CD8-positive, alpha-beta T cell (primary cell): ENCODE measurements at places on chromosomes 12 and 14.

DNA sequence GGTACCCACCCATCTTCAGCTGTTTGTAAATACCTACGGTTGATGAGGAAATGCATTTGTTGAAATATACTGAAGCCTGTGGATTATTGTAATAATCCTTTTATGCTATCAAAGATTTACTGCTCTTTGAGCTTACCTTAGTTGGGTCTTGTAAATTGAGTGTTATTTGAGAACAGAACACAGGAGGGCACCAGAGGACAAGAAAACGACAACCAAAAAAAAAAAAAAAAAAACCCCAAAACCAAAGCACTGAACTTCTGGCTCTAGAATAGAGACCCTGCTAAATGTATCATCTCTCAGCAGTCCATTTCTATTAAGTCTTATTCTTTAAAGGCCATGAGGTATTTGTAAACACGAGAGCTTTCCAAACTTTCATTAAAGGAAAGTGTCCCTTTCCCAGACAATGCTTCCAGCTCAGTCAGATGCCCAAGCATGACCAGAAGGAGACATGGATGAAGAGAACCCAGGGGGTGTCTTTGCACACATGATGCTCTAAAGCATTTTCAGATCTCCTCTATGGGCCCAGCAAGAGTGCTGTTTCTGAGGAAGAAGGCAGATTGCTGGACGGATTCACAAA, 763.9 kb downstream of the NRXN3 start:
- no peak for DNase-seq

DNA sequence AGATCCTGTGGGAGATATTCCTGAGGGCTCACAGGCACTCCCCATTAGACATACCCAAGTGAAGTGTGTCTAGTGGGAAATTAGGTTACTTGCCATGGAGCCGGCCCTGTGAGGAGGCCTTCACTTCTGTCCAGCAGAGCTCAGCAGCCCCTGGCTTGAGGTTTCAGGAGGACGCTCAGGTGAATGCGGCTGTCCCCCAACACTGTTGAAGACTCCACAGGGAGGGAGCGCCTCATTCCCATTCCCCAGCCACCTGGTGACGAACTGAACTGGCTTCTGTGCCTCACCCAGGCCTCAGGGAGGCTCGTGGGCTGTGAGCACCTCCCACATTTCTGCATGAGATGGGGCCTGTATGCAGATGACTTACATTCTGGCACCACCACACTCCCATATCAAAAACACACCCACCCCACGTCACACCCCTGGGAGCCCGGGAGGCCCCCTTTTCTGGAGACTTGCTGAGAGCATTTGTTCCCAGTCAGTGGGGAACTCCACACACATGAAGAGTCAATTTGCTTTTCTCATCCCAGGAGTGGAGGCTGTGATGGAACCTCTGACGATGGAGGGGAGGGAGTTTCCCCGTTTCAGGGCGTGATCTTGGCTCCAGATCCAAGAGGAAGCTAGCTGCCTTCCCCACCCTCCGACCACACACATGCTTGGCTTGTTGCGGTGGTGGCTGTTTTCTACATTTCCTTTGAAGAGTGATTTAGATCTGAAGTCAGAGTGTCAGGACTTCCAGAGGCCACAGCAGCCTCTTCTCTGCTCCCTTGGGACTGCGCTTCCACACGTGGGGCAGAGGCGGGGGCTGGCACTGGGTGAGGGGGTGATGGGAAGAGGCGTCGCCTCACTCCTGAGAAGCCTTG, 120.7 kb downstream of the ADGRD1 start:
- DNase-seq, result no peak

GRCh38 chr14:39203659-39204606, 28.9 kb downstream of the PNN start:
- no peak for DNase-seq

DNA sequence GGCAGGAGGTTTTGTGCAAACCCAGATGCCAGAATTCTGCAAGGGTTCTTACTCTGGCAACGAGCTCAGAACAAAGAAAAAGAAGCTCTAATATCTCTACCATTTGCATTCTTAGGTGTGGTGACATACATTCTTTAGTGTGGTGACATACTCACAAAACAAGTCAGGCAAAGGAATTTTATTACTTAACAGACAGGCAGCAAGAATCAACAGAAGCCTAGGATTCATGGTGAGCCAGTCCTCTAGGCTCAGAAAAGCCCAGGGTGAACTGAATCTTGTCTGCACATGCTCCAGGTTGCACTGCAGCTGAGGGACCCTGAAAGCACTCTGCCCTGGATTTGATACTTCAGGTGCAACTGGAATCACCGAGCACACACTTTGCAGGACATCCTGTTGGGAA, 122.4 kb upstream of the PTPRQ start:
- no peak for DNase-seq

GRCh38 chr12:80627782-80628181, 79.7 kb upstream of the MYF6 start:
- DNase-seq, result no peak

- no peak for DNase-seq
These were observed 4.1 kb upstream of the RERG start for GRCh38 chr12:15225136-15225862.

DNA sequence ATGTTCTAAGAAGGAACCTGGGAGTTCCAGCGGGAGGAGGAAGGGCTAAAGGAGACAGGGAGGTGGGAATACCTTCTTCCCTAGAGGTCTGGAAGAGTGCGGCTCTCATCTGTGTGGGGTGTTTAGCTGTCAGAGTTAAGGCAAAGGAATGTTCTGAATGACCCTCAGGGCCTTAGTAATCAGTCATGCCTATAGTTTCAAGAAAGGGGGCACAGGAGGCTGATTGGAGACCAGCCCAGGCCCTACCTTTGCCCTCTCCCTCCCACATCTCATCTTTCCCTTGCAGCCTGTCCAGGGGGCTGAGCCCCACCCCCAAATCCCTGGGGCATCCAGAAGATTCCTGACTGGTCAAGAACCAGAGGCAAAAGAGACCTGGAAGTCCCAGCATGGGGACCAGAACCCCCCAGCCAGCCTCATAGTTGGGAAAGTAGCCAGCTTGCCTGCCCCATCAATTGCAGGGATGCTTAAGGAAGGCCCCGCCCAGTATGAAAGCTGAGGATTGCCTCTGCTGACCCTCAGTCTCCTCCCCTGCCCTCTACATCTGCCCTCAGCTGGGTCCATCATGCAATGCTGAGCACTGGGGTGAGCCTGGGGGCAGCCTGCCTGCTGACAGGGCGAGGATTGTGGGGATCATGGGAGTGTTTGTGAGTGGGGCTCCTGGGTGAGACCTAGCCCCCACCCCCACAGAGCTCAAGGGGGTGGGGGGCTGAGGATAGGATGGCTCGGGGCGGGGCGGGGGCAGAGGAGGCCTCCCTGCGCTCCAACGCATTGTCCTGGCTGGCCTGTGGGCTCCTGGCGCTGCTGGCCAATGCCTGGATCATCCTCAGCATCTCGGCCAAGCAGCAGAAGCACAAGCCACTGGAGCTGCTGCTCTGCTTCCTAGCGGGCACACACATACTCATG, 1.8 kb downstream of the GPR162 start:
- DNase-seq, result no peak

GRCh38 chr14:65696801-65697200, 284.3 kb downstream of the FUT8 start:
- DNase-seq, result no peak

DNA sequence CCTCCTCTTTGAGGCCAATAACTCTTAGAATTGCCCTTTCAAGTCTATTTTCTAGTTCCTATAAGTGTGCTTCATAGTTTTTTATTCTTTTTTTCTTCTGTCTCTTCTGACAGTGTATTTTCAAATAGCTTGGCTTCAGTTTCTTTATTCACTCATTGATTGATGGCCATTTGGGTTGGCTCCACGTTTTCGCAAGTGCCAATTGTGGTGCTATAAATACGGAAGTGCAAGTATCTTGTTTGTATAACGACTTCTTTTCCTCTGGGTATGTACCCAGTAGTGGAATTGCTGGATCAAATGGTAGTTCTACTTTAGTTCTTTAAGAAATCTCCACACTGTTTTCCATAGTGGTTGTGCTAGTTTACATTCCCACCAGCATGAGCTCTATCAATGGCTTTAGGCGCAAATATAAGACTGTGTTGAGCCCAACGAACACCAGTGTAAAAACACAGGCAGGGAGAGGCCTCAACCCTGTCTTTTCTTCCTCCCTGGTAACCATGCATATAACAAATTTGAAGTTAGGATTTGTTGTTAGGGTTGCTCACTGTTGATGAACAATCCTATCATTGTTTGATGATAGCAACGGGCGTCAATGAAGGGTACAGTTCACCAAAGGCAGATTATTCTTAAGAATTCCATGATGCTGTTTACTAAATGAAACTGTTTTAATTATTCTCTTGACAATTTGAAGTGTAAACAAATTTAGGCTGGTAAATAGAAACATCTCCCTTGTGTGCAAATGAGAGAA, 13.3 kb upstream of the LMNTD1 start:
- no peak for DNase-seq

GRCh38 chr12:2537868-2538541, 256.8 kb upstream of the FKBP4 start:
- no peak for DNase-seq

- DNase-seq, result no peak
These were observed 27.5 kb upstream of the RMST start for GRCh38 chr12:97435153-97435552.

DNA sequence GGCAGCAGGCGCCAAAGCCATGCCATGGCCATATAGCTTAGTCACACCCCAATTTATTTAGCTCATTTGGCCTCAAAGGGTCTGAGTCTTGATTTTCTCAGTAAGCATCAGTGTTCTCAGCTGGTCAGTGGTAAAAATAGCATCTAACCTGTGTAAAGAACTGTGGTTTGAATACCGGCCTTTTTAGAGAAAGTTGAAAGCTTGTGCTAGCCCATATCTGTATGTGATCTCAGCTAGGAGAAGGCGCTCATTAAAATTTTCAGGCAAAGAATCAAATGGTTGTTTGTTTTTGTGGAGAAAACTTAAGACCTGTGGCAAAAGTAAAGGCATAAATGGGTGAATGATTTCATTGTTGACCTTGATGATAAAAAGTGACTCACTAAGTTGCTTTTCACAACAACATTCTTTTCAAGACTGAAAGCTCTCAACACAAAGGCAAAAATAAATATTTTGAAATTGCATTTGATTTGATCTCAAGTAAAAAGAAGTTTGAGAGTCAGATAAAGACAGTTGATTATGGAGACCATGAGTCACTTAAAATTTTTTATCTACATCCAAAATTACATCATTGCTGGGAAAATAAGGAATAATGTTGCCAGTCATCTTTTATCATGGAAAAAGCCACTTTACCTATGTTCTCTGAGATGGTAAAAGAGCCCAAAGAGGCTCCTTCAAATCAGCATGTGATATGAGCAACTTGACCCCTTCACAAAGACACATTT, 128.5 kb upstream of the RGS6 start:
- DNase-seq, result no peak

- DNase-seq, result no peak
These were observed 984.8 kb downstream of the VRK1 start for GRCh38 chr14:97781961-97782360.

DNA sequence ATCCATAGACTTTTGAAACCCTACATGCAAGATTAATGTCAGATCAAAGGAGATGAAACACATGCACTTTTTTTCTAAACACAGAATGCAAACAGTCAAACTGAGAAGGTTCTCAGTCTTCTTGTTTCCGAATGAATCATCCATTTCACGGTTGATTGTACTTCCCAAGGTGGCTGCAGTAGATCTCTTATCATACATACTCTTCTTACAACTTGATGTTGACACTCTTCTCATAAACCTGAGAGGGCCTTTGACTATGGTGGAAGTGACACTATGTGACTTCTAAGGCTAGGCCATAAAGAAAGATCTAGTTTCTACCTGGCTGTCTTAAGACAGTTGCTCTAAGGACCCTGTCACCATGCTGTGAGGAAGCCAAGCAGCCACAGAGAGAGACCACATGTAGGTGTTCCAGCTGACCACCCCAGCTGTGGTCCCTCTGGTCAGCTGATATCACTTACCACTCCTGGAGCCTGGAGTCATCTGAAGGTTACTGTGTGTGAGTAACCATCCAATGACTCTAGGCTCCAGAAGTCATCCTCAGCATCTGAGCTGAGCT, 67.2 kb upstream of the HMGA2 start:
- DNase-seq, result no peak

DNA sequence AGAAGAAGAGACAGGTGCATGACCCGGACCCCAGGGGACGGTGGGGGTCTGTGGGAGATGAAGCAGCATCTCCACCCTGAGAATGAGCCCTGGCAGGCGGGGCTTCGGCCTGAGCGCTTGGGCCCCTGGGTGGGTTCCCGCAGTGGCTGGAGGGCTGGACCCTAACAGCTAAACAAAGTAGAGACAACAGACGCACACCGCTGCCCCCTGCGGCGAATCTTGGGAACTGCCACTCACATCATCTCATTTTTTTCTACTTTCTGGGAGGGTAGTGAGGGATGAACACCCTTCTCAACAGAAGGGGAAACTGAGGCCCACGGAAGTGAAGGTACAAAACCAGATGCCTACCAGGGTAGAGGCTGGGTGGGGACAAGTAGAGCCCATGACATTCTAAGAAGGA, 104.7 kb downstream of the RFLNA start:
- peak; percentile 6 for DNase-seq

GRCh38 chr14:45249856-45250575, 3.0 kb downstream of the MIS18BP1 start:
- DNase-seq, result peak; percentile 24
